ENCODE measurements at places on chromosomes 13 and 19.

- DNase-seq = no peak
Observed at GRCh38 chr19:11296264-11296663, 304 bp downstream of the TSPAN16 start.

- DNase-seq = no peak
Observed at GRCh38 chr13:46726347-46726746, 70.6 kb downstream of the ESD start.

GRCh38 chr19:5083547-5083965, 114.6 kb downstream of the KDM4B start:
- DNase-seq = no peak

DNA sequence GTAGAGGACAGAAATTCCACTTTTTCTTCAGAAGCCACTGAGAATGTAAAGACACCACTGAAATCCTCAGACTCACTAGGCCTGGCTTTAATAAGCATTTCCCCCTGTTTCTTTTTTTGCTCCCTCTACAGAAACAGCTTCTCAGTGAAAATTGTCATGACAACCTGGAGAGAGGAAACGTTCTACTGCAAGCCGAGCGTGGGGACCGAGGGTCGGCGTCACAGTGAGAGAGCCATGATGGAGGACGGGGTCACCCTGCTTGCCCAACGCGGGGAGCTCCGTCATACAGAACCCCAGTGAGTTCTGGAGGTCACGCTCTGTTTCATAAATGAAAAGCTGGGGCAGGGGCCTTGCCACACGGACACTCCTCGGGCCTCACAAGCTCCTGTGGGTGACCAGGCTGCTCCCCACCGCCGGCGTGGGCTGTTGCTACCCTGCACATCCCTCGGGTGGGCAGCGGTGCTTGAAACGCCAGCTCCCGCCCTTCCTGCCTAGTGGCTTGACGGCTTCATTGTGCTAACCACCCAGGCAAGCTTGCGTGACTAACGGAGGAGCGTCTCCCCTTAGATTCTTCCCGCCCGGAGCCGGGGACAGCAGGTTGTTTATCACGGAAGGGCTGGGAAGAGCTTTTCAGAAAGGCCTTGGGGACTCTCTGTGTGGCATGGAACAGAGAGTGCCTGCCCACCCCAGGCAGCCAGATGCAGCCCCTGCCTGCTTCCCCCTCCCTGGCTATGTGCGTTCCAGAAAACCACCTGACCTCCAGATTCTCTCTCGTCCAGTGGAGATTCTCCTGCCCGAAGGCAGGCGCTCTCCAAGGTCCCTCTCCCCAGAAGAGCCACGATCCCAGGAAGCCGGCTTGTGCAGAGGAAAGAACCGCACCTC, 153.6 kb downstream of the KATNAL1 start:
- no peak for DNase-seq
